ENCODE measurements at places on chromosomes 2 and 18.

DNA sequence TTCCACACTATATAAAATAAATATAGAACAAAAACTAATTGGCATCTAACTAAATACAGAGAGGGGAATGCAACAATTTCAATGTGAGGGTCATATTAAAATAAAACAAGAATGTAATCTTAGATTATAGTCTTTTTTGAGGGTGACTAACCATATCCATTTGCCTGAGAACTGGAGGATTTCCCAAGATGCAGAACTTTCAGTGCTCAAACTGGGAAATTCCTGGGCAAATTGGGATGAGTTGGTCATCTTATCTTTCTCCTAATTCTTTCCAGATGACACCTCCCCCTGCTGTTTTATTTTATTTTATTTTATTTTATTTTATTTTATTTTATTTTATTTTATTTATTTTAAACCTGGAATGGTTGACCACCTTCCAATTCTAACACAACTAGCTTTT lies 846.2 kb downstream of the SLC4A3 start:
- no peak for DNase-seq

GRCh38 chr2:104127049-104127770 lies 726.7 kb upstream of the POU3F3 start:
- no peak for DNase-seq

- DNase-seq: no peak
These were observed 377.5 kb downstream of the ZNF521 start for GRCh38 chr18:24974431-24974830.

GRCh38 chr2:78034706-78035105 lies 512.5 kb upstream of the LRRTM4 start:
- DNase-seq: peak; percentile 77

GRCh38 chr2:127423478-127423843 lies 5.2 kb downstream of the PROC start:
- no peak for DNase-seq

- DNase-seq: no peak
These were observed 135.7 kb downstream of the GRB14 start for GRCh38 chr2:164485541-164485940.

DNA sequence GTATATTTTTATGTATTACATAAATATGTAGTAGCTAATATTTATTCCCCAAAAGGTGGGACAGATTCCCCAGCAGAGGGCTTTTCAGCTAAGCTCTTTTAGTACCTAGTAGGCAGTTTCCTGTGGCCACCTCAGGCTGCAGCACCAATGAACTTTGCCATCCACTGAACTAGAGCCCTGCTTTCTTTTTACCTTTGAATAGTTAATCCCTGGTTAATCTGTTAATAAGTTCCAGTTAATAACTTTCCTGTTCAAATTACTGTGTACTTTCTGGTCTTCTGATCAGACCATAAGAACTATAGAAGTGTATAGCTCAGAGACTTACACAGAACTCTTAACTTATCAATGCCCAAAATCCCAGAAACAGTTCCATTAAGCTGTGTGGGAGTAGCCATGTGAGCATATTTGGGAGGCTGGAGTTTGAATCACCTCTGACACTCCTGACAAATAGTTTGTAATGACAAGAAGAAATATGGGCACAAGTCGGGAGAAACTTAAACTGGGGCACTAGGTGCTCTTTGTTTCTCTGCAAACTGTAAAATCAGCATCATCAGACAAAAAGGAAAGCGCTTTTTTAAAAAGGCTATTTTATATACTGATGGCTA lies 40.0 kb downstream of the ASXL2 start:
- no peak for DNase-seq

- no peak for DNase-seq
These were observed 606.0 kb downstream of the LRP1B start for GRCh38 chr2:141524777-141525176.

- no peak for DNase-seq
These were observed 55.9 kb downstream of the ICOS start for GRCh38 chr2:203992509-203992908.

DNA sequence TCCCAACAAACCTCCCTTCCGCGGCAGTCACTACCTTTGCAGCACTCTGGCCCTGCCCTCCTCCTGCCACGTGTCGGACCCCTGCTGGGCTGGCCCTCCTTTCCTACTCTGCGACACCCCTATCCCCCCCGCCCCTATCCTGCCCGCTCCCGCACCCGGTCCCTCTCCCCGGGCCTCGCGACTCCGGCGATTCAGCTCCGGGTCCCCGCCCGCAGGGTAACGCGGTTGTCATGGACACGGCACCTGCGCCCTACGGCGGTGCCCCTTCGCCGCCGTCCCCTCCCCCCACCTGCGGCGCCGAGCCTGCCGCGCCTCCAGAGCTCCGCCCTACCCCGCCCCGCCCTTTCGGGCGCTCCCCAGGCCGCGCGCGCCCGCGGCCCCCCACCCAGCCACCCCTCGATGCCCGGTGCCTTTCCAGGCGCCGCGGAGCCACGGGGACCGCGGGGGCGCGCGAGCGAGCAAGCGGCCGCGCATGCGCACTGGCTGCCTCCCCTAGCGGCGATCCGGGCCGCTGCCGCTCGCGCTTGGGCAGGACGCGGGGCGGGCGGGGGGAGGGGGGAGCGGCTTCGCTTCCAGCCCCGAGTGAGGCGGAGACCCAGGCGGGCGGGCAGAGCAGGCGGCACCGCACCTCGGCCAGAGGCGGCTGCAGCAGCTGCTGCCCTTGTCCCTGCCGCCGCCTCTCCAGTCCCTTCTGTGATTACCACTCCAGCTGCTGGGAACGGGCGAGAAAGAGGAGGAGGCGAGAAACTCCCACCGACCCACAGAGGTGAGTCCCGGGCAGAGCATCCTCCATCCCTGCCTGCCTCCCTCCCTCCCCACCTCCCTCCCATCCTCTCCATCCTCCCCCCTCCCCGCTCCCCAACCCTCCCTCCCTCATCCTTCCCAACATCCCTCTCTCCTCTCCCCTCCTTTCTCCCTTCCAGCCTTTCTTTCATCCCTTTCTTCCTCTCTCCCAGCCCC lies at the start of gene CTNNA2:
TSS of gene CTNNA2 (plus strand) at position 610 of the 960 bp plus-strand sequence.
- peak; percentile 4 for DNase-seq

DNA sequence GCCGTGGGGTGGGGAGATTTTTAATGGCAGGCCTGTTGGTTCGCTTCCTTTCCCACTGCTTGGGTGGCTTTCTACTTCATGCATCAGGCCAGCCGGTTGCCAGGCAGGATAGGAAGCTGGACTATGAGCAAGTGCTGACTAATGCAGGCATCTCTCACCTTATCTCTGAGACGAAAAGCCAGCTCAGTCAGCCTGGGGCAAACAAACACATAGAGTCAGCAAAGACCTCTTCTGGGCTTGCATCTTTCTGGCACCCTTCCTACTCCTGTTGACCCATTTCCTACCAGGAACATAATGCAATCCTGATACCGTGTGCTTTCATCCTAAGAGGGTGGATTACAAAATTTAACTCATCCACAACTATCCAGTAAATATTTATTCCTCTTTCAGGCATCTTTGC lies 416.6 kb upstream of the MEX3C start:
- no peak for DNase-seq
